ENCODE measurements at places on chromosomes 12 and 14.

- peak; percentile 53 for DNase-seq
Observed at GRCh38 chr12:120799243-120800045, 73.8 kb downstream of the ACADS start.

GRCh38 chr12:14284184-14284722 lies 81.2 kb upstream of the ATF7IP start:
- no peak for DNase-seq

- no peak for DNase-seq
Observed at GRCh38 chr12:131915000-131915689, 13.9 kb upstream of the PUS1 start.

DNA sequence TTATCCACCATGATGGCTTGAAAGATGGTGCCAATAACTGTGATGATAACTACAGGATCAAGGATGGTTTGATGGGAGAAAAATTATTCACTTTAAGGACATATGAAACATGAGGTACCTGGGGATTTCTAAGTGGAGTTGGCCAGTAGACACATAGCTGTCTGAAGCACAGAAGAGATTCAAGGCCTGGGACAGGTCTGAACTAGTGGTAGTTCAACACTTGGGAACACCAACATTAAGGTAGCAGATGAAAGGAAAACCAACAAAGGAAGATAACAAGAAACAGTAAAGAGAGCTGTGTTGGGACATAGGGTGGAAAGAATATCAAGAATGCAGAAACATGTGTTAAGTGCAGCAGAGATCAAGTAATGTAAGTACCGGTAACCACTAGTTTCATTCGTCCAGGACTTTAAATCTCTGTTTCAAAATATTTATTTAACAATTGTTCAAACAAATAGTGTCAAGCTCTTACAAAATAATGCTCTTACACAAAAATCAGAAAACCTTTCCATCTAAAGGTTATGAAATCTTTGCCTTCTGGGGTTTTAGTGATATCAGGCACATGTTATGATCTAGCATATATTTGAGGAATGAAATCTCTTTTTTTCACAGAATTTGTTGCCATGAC lies 104.7 kb downstream of the ST8SIA1 start:
- no peak for DNase-seq

GRCh38 chr12:55072083-55072482 lies 52.3 kb downstream of the NEUROD4 start:
- no peak for DNase-seq

GRCh38 chr14:54387328-54387727 lies 9.5 kb upstream of the CDKN3 start:
- no peak for DNase-seq

Measured in retinal pigment epithelial cell (primary cell).